ENCODE measurements at places on chromosomes 1 and 21. TPM values are rescaled to one million over a fixed set of nuclear protein-coding genes. Genes with fewer than 3 reads are reported as not detected.

Gene ACTN2
- total RNA-seq, result not detected

Gene MPL
- 0.73 TPM for total RNA-seq

- no peak for DNase-seq
Observed at GRCh38 chr21:32532636-32533035, 52.7 kb downstream of the TCP10L start.

- peak; percentile 83 for DNase-seq
Observed at GRCh38 chr1:155989242-155990004, 11.1 kb upstream of the ARHGEF2 start.

- DNase-seq, result no peak
Observed at GRCh38 chr1:227765261-227766014, 30.2 kb downstream of the SNAP47 start.

GRCh38 chr1:159872891-159873290, 10.4 kb upstream of the VSIG8 start:
- no peak for DNase-seq
